ENCODE measurements at places on chromosomes 5 and 9.
A peak's percentile ranks its signal among the peaks of the same experiment; 100 is the strongest.

- peak; percentile 45 for DNase-seq
These were observed at the start of gene HOMER1 for GRCh38 chr5:79513704-79514390. Gene HOMER1 (minus strand): TSS chr5:79514134. CDS start chr5:79512774, 1,360 bp downstream.

DNA sequence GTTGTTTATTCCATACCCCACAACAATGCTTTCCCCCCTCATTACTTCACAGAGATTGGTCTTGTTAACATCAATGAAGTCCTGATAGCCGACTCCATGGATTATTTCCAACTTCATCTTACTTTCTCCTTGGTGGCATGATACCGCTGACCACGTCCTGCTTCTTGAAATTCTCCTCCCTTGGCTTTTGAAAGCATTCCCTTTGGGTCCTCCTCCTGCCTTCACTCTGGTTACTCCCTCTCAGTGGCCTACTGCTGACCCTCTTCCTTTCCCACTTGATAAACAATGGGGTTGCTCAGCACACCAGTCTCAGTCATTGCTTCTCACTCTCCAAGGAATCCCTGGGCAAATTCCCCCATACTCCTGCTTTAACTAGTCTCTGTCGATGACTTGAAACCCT, 283.9 kb downstream of the SEC61B start:
- DNase-seq = no peak

DNA sequence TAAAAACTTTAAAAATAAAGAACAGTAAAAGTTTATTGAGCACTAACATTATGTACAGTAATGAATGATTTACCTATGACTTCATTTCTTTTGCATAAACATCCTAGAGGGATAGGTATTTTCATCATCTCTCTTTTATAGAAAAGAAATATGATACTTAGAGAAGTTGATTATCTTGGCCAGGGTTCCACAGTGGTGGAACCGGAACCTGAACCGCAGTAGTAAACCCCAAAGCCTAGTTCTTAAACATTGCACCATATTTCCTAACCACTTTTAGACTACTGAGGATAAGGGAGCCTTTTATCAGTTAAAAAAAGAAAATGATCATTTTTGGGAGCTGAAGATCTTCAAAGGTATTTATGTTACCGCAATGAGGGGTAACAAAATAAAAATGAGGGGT, 205.7 kb upstream of the SGCD start:
- DNase-seq = no peak

- DNase-seq = no peak
These were observed 75.0 kb downstream of the NDFIP1 start for GRCh38 chr5:142183561-142183960.

DNA sequence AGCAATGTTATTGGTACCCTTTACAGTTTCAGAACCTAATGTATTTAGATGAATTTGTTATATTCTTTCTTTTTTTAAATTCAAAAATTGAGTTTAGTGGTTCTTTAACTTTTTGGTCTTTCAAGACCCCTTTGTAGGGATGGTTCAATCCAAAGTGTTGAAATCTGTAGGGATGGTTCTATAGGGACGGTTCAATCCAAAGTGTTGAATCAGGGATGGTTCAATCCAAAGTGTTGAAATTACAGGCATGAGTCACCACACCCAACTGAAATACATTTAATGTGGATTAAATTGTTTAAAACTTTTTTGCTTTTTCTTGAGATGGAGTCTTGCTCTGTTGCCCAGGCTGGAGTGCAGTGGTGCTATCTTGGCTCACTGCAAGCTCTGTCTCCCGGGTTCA, 30.6 kb downstream of the SNX2 start:
- DNase-seq = no peak

GRCh38 chr9:126020836-126021235, 273.7 kb downstream of the PBX3 start:
- DNase-seq = no peak

DNA sequence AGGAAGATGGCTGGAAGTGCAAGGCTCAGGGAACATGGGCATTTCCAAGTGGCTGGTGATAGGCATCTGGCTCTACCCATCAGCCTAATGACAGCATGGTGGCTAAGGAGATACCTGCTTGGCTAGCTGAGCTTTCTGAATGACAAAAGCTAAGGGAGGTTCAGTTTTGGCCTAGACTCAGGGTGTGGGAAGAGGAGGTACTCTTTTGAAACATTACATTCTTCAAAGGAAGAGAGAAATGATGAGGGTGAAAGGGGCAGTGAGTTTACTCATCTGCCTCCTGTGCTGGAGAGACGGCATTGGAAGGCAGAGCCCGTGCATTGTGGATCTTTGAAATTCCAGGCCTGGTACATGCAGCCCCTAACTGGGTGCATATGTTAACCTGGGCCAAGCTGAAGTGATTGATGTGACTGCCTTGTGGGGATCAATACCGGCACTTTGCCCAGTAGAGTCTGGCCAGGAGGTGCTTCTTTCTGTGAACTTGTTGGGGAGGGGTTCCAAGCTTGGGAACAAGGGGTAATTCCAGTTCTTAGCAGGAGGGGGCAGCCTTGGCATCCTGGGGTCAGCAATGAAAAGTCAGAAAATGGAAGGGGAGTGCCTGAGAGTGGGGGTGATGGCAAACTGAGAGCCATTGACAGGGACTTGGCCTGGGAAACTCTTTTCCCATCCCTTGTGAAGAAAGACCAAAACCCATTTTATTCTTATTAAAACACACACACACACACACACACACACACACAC, 108.6 kb downstream of the ACER2 start:
- DNase-seq = no peak

- no peak for DNase-seq
These were observed 87.5 kb upstream of the SSBP2 start for GRCh38 chr5:81838307-81838906.
